ENCODE measurements at places on chromosomes 12 and 14.

GRCh38 chr12:41497409-41497808, 309.3 kb downstream of the PDZRN4 start:
- DNase-seq: no peak

GRCh38 chr12:68349220-68349621, 17.1 kb upstream of the MDM1 start:
- no peak for DNase-seq

DNA sequence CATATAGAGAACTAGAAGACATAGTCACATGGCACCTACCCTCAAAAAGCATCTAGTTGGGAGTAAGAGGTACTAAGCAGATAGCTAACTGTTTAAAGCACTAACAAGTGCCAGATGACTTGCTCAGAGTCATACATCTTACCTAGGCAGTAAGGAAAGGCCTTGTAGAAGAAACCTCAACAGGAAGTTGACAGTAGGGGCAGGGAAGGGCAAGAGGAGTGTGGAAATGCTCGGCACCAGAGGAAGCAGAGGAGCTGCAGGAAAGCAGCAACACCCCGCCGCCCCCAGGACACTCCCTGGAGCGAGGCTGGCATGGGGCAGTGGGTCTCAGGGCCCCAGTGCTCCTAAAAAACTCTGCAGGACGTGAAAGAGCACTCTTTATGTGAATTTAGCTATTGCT, 92.9 kb downstream of the PPP2R5C start:
- no peak for DNase-seq

GRCh38 chr14:86897704-86898513, 1095.1 kb downstream of the GALC start:
- no peak for DNase-seq

GRCh38 chr12:110636516-110636915, 22.6 kb downstream of the TCTN1 start:
- no peak for DNase-seq

GRCh38 chr12:69105101-69105962, 134.0 kb upstream of the CPSF6 start:
- no peak for DNase-seq

GRCh38 chr12:130226771-130227170, 64.5 kb downstream of the FZD10 start:
- DNase-seq: no peak

DNA sequence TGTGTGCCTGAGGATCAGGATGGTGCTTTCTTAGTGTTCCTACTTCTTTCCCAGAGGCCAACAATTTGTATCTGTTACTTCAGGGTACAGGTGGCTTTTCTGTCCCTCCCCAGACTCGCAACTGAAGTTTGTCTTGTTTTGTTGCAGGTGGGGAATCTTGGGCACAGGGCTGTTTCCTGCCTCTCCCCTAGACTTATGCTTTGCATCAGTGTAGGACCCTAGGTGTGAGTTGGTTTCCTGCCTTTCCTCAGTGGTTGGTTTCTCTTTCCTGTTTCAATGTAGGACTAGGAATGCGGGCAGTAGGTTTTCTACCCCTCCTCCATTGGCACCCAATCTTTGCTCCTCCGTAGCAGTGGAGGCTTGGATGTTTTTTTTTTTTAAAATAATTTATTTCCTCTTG, 87.0 kb downstream of the TRMT5 start:
- no peak for DNase-seq
